Metanephros (tissue), 2 donors: ENCODE measurements at places on chromosomes 3 and 15. TPM values are rescaled to one million over a fixed set of nuclear protein-coding genes. Genes with fewer than 3 reads are reported as not detected.

Gene SLC28A1
- total RNA-seq = 6.6 TPM

Gene CFAP100
- 0.93 TPM for total RNA-seq

Gene CNBP
- 237 TPM for total RNA-seq

Gene STAB1
- 95.8 TPM for total RNA-seq

Gene MEX3B
- total RNA-seq = 16.7 TPM

Gene ZNF660
- 8.2 TPM for total RNA-seq

Gene ATP13A4
- 2.9 TPM for total RNA-seq
